ENCODE measurements at places on chromosomes 7 and 10.
A peak's percentile ranks its signal among the peaks of the same experiment; 100 is the strongest.

DNA sequence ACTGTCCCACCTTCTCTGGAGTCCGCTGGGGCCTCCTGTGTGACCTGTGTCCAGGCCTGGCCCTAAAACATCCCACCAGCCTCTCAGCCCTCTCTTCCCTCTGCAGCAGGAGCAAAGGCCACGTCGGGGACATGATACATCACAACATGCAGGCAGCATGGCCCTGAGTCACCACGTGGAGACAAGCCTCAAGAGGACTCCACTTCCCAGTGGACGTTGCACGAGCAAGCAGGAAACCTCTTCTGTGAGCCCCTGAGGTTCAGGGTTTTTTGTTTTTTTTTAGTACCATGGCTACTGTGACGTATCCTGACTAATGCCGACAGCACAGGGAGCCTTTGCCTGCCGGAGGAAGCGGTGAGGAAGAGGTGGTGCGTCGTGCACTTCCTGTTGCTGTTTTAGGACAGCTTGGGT is 165.9 kb downstream of the DNAJB6 start:
- no peak for DNase-seq

DNA sequence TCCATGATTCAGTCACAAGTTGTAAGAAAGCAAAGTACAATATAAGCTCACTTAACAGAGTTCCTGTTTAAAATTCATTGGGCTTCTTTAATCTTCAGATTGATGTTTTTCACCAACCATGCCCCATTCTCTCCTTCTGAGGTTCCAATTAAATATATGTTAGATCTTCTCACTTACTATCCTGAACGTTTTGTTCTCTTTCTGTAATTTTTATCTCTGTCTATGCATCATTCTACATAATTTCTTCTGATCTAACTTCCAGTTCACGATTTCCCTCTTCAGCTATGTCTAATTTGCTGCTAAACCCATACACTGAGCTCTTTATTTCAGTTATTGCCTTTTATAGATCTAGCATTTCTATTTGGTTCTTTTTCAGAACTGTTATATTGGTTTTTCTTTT is 28.0 kb upstream of the SPOCK2 start:
- DNase-seq = no peak

GRCh38 chr10:93438613-93439253 is 43.4 kb downstream of the MYOF start:
- DNase-seq = no peak

DNA sequence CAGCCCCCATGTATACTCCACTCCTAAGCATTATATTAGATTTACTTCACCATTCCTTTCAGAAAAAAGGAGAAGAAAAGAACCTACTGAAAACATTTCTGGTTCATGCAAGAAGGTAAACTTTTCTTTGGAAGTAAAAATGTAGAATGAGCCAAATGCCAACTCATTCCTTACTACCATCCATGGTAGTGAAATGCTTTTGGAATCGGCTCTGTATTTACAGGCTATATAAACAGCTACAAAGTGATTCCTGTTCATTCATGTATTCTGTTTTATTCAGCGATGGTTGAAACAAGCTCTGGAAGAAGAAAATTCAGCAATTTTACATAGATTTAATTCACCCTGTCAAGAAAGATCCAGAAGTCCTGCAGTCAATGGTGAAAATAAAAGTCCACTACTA is 91.6 kb downstream of the KMT2E start:
- DNase-seq = no peak

GRCh38 chr10:681670-682318 is 7.7 kb downstream of the DIP2C start:
- no peak for DNase-seq

DNA sequence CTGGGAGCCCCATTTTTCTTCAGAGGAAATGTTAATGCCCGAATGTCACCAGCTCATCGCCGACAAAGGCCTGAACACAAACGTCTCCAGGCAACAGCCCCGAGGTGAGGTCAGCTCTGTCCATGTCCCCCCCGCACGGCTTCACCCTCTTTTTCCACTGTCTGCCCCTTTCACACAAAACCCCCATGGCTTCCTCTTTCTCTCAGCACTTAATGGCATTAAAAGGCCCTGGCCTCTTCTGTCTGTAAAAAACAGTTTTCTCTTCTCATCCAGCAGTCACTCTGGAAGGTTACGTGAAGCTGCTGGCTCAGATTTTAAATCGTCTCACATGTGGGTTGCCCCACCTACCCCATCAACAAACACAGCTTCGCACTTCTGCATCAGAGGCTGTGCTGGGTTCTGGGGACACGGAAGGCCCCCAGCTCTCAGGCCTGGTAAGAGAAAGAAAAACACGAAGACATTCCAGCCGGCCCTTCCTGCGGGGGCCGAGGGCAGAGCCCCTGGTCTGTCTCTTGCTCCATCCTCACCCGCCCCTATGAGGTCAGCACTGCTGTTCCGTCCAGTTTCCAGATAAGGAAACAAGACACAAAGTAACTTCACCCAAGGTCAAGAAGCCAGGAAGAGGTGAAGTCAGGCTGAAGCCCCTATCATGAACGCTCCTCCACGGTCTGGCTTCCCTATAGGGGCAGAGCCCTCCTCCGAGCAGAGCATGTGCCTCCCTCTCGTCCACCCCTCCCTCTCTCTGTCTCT is 91.1 kb upstream of the PDGFA start:
- DNase-seq = peak; percentile 24

GRCh38 chr10:114815791-114816190 is 5.8 kb upstream of the FHIP2A start:
- DNase-seq = no peak

GRCh38 chr10:19977097-19977521 is 160.9 kb downstream of the PLXDC2 start:
- DNase-seq = no peak

- no peak for DNase-seq
Measured at GRCh38 chr10:11578802-11579255, 32.6 kb downstream of the USP6NL start.

DNA sequence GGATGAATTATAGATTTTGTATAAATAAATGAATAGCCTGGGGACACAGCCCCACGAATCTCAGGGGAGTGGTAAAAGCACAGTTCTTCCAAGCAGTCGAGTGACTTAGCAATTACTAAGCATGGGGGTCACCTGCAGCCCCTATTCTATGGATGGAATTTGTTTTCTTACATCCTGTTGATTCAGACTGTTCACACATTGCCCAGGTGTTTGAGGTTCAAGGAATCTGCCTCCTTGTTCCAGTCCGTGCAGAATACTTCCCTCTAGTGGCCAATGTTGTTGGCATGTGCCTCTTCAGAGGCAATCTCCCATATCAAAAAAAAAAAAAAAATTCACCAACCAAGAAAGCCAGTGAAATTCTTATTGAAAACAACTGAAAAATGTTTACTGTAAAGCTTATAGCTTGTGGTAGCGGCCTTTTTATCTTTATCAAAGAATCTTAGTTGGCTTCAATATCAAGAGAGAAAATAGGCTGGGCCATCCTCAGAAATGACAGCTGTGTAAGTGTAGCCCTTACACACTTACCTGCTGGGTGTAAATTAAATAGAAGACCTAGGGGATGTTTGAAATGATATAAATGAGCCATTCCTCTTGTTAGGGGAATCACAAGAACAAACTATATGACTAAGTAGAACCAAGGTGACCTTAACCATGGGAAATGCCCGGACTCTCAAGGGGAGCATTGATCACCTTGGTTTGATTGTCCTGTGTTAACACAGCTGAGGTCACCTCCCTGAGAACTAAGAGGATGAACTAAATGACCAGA is 7.8 kb downstream of the LIPM start:
- peak; percentile 85 for DNase-seq

DNA sequence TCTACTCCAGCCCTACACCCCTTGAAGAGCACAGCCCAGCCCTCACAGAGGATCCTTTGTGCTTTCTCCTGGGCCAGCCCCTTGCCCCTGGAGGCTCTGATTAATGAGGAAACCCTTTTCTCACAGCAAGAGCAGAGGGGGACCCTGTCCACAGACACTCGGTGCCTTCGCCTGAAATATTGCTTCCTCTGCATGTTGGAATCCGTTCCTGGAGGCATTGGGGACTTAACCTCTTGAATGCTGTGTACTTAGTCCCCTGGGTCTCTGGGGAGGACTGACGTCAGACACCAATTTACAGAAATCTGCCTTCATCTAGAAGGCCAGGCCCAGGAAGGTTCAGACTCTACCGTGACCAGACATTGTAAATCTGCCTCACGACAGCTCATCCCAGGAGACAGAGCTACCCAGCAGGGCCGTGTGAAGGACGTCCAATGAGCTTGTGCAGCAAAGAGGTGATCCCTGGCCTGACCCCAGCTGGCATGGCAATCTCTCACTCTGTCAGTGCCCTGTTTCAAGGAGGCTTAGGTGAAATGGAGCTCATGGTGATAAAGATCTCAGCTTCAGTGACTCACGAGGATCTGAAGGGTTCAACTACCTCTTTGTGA is 8.1 kb upstream of the TMEM72 start:
- DNase-seq = no peak

DNA sequence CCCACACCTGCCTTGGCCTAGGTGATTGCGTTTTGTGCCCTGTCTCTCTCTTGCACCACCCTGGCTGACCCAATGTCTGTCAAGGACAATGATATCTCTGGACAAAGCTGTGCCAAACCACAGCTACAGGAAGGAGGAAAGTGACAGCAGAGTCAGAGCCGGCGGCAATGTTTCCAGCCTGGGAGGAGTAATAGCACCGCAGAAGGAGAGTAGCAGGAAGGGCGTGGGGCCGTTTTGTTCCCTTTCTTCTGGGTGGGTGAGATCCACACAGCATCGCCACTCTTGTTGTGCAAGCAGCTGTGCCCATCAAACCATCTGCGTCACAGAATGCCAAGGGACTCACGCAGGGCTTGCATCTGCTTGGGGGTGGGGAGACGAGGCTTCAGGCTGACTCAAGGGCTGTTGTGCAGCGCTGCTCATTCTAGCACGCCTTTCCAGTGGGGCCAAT is 341.6 kb upstream of the AUTS2 start:
- no peak for DNase-seq

DNA sequence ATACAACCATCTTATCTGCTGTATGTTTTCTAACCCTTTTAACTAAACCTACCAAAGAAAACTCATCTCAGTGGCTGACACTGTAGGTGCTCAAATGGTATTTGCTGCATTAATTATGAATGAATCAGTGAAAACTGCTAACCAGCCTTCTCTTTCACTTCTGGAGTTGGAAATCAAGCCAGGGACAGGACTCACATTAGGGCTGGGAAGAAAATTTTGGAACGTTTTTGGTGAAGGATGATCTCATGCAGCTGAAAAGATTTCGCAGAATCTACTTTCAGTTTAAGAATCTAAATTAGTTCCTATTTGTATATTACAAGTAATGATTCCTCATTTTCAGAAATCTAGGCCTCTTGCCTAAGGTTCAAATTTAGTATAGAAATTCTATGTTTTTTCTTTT is 12.9 kb downstream of the MTPN start:
- DNase-seq = peak; percentile 57

- peak; percentile 10 for DNase-seq
Measured at GRCh38 chr7:156639426-156640256, 933 bp upstream of the RNF32 start.

DNA sequence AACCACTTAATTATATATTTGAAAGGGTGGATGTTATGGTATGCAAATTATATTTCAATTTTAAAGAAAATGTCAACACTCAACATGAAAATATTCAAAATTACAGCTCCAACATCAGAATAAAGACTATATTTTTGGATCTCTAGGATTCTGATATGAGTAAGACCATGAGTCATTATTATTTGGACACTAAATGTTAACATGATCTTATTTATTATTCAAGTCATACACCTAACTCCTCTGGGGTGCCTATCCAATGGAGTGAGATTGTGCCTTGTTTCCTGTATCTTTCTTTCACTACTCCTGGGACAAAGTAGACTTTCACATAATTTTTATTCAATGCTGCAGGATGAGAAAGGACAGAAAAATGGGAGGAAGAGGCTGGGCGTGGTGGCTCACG is 135.2 kb upstream of the PRSS1 start:
- DNase-seq = no peak

GRCh38 chr7:146096994-146097393 is 19.6 kb upstream of the CNTNAP2 start:
- DNase-seq = no peak

GRCh38 chr10:106866244-106866845 is 298.2 kb downstream of the SORCS1 start:
- DNase-seq = no peak

DNA sequence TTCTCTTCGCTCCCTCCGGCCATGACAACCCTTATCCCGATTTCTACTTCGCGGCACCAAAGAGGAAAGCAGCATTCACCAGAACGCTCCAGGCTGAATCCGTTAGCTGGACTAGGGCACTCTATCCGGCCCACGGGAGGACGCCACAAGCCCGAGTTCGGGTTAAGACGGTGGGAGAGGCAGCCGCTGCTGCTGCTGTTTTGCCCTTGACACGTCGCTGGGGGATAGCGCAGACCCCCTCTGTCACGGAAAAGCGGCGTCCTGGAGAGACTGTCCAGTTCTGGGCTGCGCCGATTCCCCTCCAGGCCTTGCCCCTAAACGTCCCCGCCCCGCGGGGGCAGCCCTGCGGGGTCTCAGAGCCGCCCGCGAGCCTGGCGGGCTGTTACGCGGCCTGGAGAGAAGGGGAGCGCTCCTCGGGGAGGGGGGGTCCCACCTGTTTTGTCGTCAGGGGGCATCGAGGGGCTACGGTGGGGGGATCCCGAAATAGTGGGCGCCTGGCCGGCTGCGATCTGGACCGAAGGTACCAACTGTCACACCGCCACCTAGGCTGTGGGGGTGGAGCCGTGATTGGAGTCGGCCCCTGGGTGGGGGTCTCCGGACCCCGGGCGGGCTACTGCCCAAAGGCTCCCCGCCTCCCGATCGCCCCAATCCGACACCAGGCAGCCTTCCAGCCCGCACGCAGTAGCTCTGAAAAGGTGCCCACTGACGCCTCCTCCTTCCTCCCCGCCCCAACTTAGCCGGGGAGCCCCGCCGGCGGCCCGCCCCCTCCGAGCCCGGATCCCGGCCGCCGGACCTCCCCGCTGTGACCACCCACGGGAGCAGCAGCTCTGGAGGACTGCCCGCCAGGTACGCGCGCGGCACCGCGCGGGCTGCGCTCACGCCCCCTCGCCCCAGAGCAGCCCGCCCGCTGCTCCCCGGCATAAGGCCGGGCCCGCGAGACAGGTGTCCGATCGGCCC is 772 bp downstream of the SGMS1 start:
- peak; percentile 53 for DNase-seq

- no peak for DNase-seq
Measured at GRCh38 chr7:29468196-29468595, 95.4 kb upstream of the PRR15 start.

DNA sequence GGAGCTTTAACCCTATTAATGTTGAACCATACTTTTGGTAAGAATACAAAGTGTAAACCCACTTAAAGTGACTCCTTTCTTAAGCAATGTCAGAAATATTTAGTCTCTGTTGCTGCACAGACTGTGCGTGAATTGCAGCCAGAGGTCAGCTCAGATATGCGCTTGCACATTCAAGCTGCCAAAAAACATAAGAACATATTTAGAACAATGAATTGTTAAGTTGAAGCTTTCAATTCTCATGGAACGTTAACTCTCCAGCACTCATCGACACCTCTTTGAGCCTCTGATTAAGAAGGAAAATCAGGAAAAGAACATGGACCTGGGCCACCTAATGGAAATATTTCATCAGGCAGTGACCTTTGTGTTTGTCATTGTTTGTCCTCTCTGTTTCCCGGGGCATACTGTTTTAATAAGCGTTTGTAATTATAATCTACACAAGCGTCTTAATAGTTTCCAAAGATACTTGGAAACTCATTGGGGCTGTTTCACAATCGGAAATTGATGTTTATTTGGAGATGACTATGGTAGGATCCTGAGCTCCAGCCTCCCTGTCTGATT is 193.0 kb upstream of the CELF2 start:
- DNase-seq = peak; percentile 98
